Progenitor cell of endocrine pancreas (in vitro differentiated cells): ENCODE measurements at places on chromosomes 1 and 21. TPM values are rescaled to one million over a fixed set of nuclear protein-coding genes. Genes with fewer than 3 reads are reported as not detected.

The SELP gene
- total RNA-seq, result not detected in 2 replicates

The LMOD1 gene
- 0.41 and 0.62 TPM in 2 replicates for total RNA-seq

The RUNX3 gene
- total RNA-seq, result 0.07 TPM in 1 of 2 replicates, not detected in the other

- DNase-seq, result no peak
These were observed 9.4 kb upstream of the GPX7 start for GRCh38 chr1:52592637-52593323.

GRCh38 chr21:38404177-38404576, 94.1 kb downstream of the ERG start:
- DNase-seq, result no peak

DNA sequence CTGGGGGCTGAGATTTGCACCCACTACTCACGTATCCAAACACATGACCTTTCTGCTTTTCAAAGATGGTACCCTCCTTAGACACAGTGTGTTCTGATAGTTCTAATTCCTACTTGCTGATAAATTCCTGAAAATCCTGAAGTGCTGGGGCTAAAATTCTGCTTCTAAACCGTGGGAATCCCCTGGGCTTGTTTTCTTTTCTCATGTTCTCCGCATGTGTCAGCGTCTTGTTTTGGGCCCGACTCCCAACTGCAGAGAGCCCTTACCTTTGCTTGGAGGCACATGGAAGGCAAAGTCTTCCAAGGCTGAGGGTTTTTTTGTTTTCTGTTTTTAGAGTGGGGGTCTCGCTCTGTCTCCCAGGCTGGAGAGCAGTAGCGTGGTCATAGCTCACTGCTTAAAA, 27.2 kb downstream of the PSMG1 start:
- DNase-seq, result no peak
